Activated T-helper 1 cell treated with anti-CD3 and anti-CD28 coated beads, Interleukin-12 subunit alpha, Interleukin-12 subunit beta, Interleukin-2, Interleukin-4 antibody, amounts not matched to agents 30 ng/mL and 10 ng/mL and 1 ng/mL, durations not matched to agents 14 hours and 24 hours and 36 hours (primary cell): ENCODE measurements at places on chromosomes 16 and 17.

DNA sequence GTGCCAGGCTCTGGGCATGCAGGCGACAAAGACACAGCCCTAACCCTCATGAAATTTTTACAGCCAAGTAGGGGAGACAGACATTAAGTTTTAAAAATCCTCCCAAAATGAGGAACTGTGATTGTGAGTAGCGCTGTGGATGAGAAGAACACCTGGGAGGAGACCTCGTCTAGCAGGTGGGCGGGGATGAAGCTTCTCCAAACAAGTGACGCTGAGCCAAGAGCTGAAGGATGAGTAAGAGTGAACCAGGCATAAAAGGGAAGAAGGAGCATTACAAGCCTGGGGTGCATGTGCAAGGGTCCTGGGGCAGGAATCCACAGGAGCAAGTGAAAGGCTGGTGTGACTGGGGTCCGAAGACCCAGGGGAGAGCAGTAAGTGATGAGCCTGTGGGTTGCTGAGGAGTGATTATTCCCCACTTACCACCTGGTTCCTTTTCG is 149.4 kb upstream of the HS3ST2 start:
- no peaks in the 10 kb centered on the region for H3K27me3 ChIP-seq
- DNase-seq, result no peak
- H3K27ac ChIP-seq, result no peak overlapping the region
- no peak overlapping the region for H3K4me3 ChIP-seq
- no peaks in the 10 kb centered on the region for H3K4me1 ChIP-seq

- H3K27ac ChIP-seq, result no peak overlapping the region
- peaks cover 4% of the 10 kb centered on the region for H3K27me3 ChIP-seq
- no peak overlapping the region for H3K4me3 ChIP-seq
- no peaks in the 10 kb centered on the region for H3K36me3 ChIP-seq
- no peak for DNase-seq
Observed at GRCh38 chr17:15392326-15392741, 50.9 kb upstream of the TEKT3 start.

DNA sequence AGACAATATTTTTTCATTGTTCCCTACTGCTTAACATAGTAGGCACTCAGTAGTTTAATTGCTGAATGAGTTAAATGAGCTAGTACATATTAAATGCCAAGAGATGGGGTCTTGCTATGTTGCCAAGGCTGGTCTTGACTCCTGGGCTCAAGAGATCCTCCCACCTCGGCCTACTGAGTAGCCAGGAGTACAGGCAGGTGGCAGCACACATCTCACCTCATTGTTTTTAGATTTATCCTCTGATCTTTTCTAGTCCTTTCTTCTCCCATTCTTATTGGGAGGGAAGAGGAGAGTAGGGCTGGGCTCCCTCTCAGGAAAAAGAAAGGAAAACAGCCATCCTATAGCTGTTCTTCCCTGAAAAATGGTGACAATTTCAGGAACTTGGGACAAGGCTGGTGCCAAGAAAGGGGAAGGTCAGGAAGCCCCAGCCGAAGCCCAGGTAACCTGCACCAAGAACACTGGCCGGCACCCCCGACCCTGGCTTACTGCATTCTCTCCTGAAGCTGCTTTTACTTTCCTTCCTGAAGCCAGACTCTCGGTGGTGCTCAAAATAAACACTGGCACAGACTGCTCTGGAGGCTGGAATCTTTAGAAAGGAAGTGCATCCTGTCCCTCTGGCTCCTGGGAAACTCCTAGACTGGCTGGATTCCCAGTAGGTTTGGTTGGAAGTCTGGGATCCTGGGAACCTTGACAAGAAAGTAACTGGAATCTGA is 2.7 kb downstream of the TNFAIP1 start:
- no peak overlapping the region for H3K4me3 ChIP-seq
- H3K36me3 ChIP-seq, result peaks cover 24% of the 10 kb centered on the region

DNA sequence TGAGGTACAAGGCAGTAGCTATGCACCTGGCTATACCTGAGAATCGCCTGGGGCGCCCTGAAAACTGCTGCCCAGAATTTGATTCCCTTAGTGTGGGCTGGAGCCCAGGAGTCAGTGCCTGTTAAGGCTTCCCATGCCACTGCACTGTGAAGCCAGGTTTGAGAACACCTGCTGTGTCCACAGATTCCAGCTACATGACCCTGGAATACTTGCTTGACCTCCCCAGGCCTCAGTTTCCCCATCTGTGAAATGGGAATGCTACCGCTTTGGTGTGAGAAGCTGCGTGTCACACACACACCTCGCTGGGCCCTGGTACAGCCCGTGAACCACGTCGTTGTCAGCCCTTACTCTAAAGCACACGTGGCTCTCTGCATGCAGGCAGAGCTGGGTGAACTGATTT is 271.0 kb downstream of the C16orf95 start:
- no peak overlapping the region for H3K27ac ChIP-seq
- H3K36me3 ChIP-seq, result no peaks in the 10 kb centered on the region
- H3K4me3 ChIP-seq, result no peak overlapping the region
- H3K4me1 ChIP-seq, result no peaks in the 10 kb centered on the region

DNA sequence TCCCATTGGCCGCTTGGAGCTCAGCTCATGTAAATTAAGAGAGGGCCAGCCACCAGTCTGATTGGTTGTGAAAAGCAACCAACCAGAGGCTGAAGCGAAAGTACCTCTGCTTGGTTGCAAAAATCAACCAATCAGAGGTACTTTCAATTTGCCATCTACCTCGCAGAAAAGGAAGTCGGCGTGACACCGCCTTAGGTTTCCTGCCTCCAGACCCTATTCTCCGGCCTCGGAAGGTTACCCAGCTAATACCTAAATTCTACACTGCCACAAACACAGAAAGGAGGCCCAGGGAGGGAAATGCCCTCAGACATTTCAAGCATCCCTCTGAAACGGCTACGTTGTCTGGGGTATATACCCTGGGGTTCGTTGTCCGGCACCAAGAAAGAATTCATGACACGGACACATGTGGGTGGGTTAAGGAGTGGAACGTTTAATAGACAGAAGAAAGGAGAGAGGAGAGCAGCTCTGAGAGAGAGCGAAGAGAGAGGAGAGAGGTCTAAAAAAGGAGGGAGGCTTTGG is 481.3 kb downstream of the TMEM114 start:
- H3K27ac ChIP-seq, result no peak overlapping the region
- H3K4me1 ChIP-seq, result no peaks in the 10 kb centered on the region
- H3K4me3 ChIP-seq, result no peak overlapping the region
- no peaks in the 10 kb centered on the region for H3K27me3 ChIP-seq
- H3K36me3 ChIP-seq, result no peaks in the 10 kb centered on the region
- no peak for DNase-seq

DNA sequence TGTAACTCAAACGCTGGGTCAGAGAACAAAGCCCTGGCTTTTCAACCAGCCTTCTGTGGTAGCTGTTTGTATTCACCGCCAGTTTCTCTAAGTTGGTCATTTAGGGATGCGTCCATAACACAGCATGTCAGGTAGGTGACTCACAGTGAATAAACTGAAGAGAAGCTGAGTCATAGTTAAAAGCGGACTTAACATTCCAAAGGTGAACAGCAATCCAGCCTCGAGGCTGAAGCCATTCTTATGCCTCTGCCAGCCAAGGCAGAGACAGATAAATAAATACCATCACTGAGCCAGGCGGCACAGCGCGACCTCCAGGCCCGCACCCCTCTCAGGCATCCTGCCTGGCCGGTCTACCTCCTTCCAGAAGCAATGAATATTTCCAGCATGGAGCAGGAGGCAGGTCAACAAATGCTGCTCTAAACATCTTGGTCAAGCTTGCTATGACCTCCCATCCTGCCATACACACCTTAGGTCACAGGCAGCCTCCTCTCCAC is 12.4 kb upstream of the CACNG4 start:
- no peaks in the 10 kb centered on the region for H3K4me1 ChIP-seq
- no peak overlapping the region for H3K27ac ChIP-seq
- H3K4me3 ChIP-seq, result no peak overlapping the region
- no peaks in the 10 kb centered on the region for H3K36me3 ChIP-seq

DNA sequence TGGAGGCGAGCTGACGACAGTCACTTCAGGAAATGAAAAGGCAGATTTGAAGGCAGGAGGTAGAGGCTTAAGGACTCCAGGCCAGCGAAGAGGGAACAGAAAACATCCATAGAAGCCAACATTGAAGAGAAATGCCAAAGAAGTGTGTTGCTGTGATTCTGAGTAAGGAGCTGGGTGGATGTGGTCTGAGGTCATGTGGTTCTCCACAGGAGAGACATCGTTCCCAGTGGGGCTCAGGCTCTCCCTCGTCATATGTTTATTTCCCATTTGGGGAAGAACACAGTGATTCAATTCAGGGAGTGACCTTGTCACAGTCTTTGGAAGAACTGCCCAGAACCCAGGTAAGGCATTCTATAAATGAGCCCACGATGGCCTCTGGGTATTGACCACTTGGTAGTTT is 6.6 kb upstream of the PMP22 start:
- H3K36me3 ChIP-seq, result no peaks in the 10 kb centered on the region
- no peak overlapping the region for H3K27ac ChIP-seq
- H3K27me3 ChIP-seq, result peaks cover 26% of the 10 kb centered on the region
- no peak overlapping the region for H3K4me3 ChIP-seq
- peaks cover 8% of the 10 kb centered on the region for H3K4me1 ChIP-seq
- no peak for DNase-seq

GRCh38 chr17:39946551-39947330 is 16.1 kb upstream of the GSDMA start:
- H3K36me3 ChIP-seq, result no peaks in the 10 kb centered on the region
- no peak overlapping the region for H3K4me3 ChIP-seq
- no peak for DNase-seq

- no peak for DNase-seq
- H3K27me3 ChIP-seq, result no peaks in the 10 kb centered on the region
- H3K27ac ChIP-seq, result no peak overlapping the region
- no peak overlapping the region for H3K4me3 ChIP-seq
- no peaks in the 10 kb centered on the region for H3K36me3 ChIP-seq
Observed at GRCh38 chr16:27748868-27749546, 199.1 kb downstream of the KATNIP start.

DNA sequence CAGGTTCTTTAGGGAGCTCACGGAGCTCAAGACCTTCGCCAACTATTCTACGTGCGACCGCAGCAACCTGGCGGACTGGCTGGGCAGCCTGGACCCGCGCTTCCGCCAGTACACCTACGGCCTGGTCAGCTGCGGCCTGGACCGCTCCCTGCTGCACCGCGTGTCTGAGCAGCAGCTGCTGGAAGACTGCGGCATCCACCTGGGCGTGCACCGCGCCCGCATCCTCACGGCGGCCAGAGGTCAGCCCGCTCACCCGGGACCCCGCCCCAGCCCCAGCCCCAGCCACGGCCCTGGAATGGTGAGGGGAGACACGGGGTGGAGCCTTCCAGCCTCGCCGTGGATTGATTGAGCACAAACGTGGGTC is 13.5 kb downstream of the SARM1 start:
- peaks cover 1% of the 10 kb centered on the region for H3K27me3 ChIP-seq
- H3K27ac ChIP-seq, result peak overlapping the region; percentile 89
- DNase-seq, result no peak
- H3K36me3 ChIP-seq, result peaks cover 15% of the 10 kb centered on the region

- no peaks in the 10 kb centered on the region for H3K4me1 ChIP-seq
- H3K27me3 ChIP-seq, result no peaks in the 10 kb centered on the region
- DNase-seq, result no peak
- H3K27ac ChIP-seq, result no peak overlapping the region
Observed at GRCh38 chr16:5024632-5025031, 9.1 kb downstream of the NAGPA start.

- no peak overlapping the region for H3K27ac ChIP-seq
- H3K36me3 ChIP-seq, result peaks cover 31% of the 10 kb centered on the region
- H3K4me3 ChIP-seq, result no peak overlapping the region
- DNase-seq, result no peak
- H3K4me1 ChIP-seq, result peaks cover 33% of the 10 kb centered on the region
- H3K27me3 ChIP-seq, result no peaks in the 10 kb centered on the region
Observed at GRCh38 chr17:67136191-67137025, 92.1 kb downstream of the CACNG1 start.

GRCh38 chr17:73208139-73208827 is 15.4 kb downstream of the COG1 start:
- H3K36me3 ChIP-seq, result peaks cover 46% of the 10 kb centered on the region
- no peak for DNase-seq
- H3K27me3 ChIP-seq, result no peaks in the 10 kb centered on the region
- H3K4me3 ChIP-seq, result no peak overlapping the region

GRCh38 chr17:45293413-45294211 is 23.2 kb downstream of the MAP3K14 start:
- peaks cover 74% of the 10 kb centered on the region for H3K4me1 ChIP-seq
- H3K27me3 ChIP-seq, result no peaks in the 10 kb centered on the region
- H3K36me3 ChIP-seq, result peaks cover 41% of the 10 kb centered on the region
- no peak overlapping the region for H3K4me3 ChIP-seq
- no peak for DNase-seq
- H3K27ac ChIP-seq, result peak overlapping the region; percentile 62

DNA sequence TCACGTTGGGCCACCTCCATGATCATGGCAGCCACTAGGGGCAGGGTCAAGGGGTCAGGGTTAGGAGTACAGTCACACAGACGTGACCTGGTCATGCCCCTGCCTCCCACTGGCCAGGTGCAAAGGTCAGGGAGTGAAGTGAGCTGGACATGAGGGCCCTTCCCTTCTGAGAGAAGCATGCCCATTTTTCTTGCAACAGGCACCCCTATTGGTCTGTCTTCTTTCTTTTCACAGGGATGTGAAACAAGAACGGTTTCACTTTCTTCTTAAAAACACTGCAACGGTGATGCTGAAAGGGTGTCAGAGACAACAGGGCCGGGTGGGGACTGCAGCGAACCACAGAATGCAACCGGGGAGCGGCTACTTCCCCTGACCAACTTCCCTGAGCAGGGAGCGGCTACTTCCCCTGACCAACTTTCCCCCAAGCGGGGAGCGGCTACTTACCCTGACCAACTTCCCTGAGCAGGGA is 52.1 kb upstream of the DOC2B start:
- no peak overlapping the region for H3K4me3 ChIP-seq
- peaks cover 2% of the 10 kb centered on the region for H3K27me3 ChIP-seq
- peaks cover 6% of the 10 kb centered on the region for H3K4me1 ChIP-seq
- H3K27ac ChIP-seq, result no peak overlapping the region

DNA sequence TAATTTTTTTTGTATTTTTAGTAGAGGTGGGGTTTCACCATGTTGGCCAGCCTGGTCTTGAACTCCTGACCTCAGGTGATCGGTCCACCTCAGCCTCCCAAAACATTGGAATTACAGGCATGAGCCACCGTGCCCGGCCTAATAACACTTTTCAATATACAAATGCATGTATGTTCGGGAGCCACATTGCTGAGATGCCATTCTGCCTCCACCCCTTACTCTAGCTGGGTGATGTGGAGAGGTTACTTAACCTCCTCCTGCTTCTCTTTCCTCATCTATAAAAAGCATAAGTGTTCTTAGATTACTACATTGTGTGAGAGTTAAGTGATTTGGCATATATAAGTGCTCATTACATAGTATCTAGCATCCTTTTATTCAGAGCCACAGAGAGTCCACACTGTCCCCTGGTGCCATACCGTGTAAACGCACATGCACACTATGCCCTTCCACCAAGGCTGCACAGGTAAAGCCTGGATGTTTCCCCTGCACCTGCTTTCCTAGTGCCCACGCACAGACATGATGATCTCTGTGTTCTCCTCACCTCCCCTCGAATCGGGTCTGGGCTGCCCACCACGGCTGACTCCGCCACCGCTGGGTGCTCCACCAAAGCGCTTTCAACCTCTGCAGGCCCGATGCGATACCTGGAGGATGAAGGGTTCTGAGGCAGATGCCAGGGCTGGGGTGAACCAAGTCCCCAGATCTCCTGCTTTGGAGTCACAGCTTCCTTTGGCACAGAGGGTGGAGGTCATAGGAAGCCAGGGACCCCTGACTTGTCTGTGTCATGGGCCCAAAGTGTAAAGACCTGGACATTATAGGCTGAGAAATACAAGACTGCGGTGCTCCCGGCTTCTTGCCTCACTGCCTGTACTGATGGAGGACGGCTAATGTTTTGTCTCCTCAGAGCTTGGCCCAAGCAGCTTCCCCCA is 49.0 kb upstream of the ACSM2B start:
- no peaks in the 10 kb centered on the region for H3K36me3 ChIP-seq
- H3K27me3 ChIP-seq, result peaks cover 3% of the 10 kb centered on the region

GRCh38 chr16:324451-325334 is 27.8 kb downstream of the AXIN1 start:
- H3K36me3 ChIP-seq, result peaks cover 2% of the 10 kb centered on the region
- peak; percentile 62 for DNase-seq
- H3K4me3 ChIP-seq, result peak overlapping the region; percentile 56
- no peak overlapping the region for H3K27ac ChIP-seq
- H3K27me3 ChIP-seq, result peaks cover 2% of the 10 kb centered on the region
- peaks cover 36% of the 10 kb centered on the region for H3K4me1 ChIP-seq
